Fibroblast of gingiva (primary cell): ENCODE measurements at places on chromosomes 3 and 15.

GRCh38 chr3:197404754-197405153 lies 106.3 kb upstream of the DLG1 start:
- no peak for DNase-seq

DNA sequence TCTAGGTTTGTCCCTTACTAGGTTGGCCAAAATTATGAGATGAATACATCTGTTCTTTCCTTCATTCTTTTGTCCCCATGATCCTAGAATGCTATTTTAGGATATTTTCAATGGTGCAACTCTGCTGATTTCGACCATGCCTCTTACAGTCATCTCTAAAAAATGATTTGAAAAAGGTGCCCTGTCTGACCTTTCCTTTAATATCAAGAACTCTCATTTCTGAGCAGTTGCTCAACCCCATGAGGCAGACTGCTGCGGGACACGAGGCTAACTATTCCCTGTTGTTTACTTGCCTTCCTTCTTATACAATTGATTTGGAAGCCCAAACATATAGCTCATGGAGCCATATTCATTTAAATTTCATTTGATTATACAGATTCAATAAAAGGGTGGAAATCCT lies 14.6 kb downstream of the PLSCR2 start:
- DNase-seq: no peak

GRCh38 chr3:106720510-106720909 lies 656.7 kb upstream of the CCDC54 start:
- no peak for DNase-seq

DNA sequence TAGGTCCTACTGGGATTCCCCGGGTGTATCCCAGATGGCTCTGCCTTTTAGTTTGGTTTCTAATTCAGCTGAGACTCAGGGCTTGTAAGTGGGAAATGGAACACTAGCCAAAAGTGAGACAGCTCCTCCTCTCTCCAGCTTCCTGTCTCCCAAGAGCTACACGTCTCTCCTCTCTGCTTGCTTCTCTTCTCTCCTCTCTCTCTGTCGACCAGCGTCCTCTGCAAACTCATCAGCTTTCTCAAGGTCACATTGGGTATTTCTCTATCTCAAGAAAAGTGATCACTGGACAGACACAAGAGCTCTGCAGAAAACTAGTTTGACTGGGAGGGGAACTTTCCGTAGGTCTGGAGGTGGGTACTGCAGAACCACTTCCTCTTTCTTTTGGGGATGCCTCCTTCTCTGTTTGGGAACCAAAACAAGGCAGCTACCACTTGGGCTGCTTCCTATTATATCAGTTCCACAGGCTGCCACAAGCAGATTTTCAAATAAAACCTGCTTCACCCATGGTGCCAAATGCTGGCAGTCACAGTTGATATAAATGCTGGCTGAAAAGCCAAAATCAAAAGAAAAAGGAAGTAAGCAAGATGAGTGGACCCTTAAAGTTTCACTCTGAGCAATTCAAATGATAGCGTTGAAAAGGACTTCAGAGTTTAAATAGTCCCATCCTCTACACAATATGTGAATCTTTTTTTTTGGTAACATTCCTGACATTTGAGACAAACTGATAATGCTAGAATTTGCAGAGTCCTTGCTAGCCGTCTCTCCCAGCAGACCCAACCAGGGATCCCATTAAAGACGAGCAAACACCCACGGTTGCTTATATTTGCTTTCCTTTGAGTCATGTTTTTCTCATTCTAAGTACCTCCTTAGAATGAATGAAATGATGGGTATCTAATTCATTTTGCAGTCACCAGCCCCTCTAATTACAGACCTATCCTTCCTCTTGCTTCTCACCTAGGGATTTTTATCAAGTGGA lies 7.2 kb upstream of the DYNC1LI1 start:
- DNase-seq: peak; percentile 47

- no peak for DNase-seq
Observed at GRCh38 chr3:183884097-183884426, 618 bp downstream of the PARL start.

GRCh38 chr3:28326458-28326926 lies 22.0 kb upstream of the ZCWPW2 start:
- peak; percentile 21 for DNase-seq

- no peak for DNase-seq
Observed at GRCh38 chr15:25242166-25242879, 196.5 kb downstream of the UBE3A start.

DNA sequence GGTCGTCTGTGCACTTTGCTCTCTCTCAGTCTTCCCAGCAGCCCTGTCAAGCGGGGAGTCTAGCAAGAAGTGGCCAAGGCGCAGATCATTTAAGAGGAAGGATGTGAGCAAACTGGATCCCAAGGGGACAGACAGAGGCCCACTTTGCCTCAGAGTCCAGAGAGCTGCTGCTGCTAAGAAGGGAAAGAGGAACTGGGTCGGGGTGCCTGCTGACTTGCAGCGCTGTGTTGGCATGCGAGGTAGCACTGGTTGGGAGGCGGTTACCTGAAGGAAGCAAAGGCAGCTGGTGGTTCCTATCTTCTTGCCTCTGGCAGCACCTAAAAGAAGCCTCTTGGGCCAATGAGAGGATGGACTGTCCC lies 28.1 kb downstream of the SMAD3 start:
- DNase-seq: no peak

GRCh38 chr15:66216806-66217205 lies 36.7 kb downstream of the MEGF11 start:
- no peak for DNase-seq

DNA sequence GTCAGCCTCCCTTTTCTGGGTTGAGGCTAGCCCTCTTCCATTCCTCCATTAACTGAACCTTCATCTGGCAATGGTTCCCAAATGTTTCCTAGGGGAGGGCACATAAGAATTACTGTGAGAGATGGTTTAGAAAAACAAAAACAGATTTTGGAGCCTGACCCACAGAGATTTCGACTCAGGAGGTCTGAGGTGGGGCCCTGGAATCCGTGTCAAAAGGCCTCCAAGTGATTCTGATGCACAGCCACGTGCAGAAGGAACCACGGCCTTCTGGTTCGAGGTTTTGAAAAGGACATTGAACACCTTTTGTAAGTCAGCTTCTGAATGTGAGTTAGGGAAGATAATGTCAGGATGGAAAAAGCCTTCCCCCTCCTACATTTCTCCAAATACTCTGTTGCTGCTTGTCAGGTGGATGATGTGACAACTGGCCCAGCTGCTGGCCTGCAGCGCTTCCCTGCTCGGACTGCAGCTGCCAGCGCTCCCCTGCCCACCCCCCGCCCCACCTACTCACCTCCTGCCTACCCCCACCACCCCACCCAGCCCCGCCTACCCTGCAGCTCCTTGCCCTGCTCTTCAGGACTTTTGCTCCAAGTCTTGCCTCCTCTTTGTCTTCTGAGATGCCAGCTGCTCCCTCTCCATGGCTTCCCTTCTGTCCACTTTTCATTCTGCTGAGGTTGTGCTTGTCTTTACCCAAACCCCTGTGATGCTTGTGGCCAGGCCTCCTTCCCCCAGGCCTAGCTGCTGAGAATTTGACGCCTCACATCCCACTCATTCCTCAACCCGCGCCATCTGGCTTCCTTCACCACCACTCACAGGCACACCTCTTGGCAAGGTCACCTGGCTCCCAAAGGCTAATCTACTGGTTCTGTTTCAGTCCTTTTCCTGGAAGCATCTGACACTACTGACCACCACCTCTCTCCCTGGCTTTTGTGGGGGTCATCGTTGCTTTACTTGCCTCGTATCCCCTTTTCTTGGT lies 6.6 kb downstream of the EHD4 start:
- no peak for DNase-seq

- no peak for DNase-seq
Observed at GRCh38 chr3:181725131-181725731, 13.5 kb downstream of the SOX2 start.

DNA sequence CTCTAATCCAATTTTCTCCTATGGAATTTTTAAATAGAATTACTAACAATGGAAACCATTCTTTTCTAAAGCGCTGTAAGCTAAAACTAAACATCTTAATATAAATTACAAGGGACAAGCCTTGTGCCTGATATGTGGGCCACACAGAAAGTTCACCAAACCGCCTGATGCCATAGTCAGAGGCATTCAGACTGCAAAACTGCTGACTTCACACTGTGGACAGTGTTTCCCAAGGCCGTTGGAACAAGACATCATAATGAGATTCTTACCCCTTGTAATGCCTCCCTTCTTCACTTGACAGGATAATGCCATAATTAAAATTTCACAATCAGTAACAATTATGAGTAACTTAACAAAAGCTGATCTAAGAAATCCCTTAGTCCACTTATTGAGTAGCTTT lies 14.9 kb downstream of the SH3GL3 start:
- DNase-seq: no peak

- peak; percentile 56 for DNase-seq
Observed at GRCh38 chr3:43855674-43856299, 165.0 kb downstream of the ABHD5 start.

DNA sequence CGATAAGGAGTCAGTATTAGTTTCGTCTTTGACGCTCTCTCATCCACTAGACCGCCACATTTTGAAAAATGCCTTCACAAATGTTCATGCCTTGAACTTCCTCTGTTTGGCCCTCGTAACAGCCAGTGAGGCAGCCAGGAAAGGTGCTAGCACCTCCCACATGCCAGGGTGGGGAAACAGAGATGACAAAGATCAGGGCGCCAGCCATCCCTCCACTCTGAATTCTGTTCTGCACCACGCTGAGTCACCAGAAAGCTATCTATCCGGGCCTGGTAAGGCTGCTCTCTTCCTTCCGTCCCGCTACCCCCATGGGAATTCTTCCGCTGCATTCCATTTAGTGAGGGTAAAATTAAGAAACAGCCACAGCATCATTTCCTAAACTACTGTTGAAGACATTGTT lies 31.3 kb upstream of the BCL2L10 start:
- DNase-seq: peak; percentile 89
